ENCODE measurements at places on chromosomes 16 and 17.

DNA sequence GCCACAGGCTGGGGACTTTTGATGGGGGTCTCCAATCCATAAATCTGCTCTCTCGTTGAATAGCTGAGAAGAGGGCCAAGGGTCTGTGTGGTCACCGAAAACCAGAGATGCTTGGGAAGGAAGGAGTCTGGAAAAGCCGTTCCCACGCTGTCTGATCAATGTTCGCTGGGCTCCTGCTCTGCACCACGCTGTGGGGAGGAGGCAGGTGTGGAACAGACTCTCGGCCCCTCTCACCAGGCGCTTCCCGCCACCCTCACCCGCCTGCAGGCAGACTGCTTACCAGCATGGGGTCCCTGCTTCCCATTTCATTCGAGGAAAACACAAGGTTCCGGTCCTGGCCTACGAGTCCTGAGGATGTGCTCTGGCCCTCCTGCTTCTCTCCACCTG, 702 bp upstream of the ALDH3A1 start:
- DNase-seq, result no peak

DNA sequence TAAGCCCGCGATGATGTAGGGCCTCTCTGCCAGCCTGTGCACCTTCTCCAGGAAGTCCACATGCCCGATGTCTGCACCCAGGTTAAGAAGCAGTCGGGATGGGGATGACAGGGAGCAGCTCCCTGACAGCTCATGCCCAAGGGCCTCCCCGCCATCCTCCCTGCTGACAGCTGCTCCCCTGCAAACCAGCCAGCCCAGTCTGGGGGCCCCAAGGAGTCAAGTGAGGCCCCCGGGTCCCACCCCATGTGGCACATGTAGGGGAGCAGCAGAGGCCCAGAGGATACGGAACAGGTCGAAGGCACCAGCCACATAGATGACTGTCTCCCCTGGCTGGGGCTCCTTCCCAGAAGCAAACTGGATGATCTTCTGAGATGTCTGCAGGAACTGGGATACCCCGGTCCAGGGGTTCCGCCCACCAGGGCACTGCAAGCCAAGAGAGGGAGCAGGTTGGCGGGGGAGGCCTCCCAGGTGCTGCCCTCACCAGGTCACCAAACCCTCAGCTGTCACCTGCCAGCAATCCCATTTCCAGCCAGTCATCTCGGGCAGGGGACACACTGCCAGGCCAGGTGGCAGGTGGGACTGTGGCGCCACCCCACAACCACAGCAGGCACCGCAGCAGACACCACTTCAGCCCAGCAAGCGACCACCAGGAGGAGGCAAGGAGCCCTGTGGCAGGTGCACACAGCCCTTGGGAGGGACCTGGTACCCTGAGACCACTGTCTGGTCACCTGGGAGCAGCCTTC, 4.6 kb downstream of the PCYT2 start:
- DNase-seq, result no peak

- no peak for DNase-seq
Observed at GRCh38 chr17:1031711-1032110, 34.8 kb downstream of the TIMM22 start.

GRCh38 chr17:46011711-46012505, 12.9 kb downstream of the STH start:
- DNase-seq, result no peak

DNA sequence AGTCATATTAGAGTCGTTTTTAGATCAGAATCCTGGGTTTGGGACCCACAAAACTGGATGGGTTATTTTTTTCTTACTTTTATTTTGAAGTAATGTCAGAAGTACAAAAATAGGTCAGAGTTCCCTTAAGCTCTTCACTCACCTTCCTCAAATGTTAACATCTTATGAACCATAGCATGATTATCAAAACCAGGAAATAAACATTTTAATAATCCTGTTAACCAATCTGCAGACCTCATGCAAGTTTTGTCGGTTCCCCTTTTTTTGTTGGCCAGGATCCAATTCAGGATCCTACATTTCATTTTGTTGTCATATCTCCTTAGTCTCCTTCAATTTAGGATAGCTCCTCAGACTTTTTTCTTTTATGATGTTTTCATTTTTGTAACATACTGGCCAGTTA, 162.0 kb downstream of the CHD9 start:
- no peak for DNase-seq

- no peak for DNase-seq
Observed at GRCh38 chr17:279331-279730, 73.3 kb downstream of the RPH3AL start.

GRCh38 chr17:17528696-17529652, 32.8 kb upstream of the RASD1 start:
- DNase-seq, result no peak

DNA sequence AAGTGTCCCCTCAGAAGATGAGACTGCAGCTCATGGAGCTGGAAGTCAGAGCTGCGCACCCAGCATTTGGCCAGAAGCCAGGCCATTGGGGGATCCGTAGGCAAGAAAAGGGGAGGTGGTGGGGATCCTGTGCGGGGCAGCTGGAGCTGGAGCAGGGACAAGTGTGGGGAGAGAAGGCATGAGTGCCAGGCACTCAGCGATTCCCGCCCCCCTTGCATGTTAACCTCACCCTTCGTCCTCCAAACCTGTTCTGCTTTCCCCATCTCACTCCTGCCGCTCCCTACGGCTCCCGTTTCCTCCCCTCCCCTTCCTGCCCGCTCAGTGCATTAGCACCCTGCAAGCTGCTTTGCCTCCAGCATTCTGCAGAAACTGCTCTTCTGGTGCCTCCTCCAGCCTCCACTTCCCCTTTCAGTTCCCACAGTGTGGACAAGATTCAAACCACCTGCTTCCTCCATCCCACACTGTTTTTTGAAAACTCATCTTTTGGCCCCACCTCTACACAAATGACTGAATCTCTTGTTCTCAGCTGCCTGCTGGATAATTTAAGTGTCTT, 5.6 kb downstream of the ALOX15 start:
- no peak for DNase-seq

GRCh38 chr16:77790912-77791311, 2.5 kb downstream of the VAT1L start:
- no peak for DNase-seq

DNA sequence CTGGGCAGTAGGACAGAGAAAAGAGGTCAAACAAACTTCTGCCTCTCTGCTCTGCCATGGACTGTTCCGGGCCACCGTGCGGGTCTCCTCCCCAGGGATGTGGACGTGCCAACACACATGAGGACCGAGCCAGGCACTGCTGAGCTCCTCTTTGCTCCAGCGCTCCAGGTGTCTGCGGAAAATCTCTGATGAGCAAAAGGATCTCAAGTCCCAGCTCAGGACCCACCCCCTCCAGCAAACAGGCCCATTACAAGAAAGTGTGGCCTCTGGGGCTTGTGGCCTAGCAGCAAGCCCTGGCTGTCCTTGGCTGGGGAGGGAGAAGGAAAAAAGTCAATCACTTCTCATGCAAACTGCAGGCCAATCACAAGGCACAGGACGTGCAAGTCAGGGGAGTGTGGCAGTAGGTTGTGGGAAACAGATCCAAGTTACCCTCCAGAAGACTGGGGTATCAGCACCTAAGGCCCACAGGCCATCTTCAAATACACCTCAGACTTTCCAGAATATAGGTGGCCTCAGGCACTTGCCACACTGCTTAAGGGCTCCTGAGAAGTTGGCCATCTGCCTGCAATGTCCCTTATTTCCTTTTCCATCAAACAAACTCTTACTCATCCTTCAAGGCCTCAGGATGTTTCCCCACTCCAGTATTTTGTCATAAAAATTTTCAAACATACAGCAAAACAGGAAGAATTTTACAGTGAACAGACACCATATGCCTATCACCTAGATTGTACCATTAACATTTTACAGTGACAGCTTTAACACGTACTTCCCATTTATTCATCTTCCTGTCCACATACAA, 36.0 kb upstream of the SREBF1 start:
- DNase-seq, result no peak

- no peak for DNase-seq
Observed at GRCh38 chr17:73430165-73430680, 118.4 kb upstream of the CDC42EP4 start.
